ENCODE measurements at places on chromosomes 16 and 17. TPM values are rescaled to one million over a fixed set of nuclear protein-coding genes. Genes with fewer than 3 reads are reported as not detected.

The ITGAD gene
- 0.78 TPM for polyA plus RNA-seq

- DNase-seq = no peak
These were observed 73.7 kb upstream of the ZNF750 start for GRCh38 chr17:82913304-82914043.

The RASL10B gene
- polyA plus RNA-seq = 3.1 TPM

GRCh38 chr16:57797216-57797525 is 5.1 kb downstream of the KIFC3 start:
- no peak for DNase-seq

- DNase-seq = no peak
These were observed 1.1 kb downstream of the CHRNE start for GRCh38 chr17:4901648-4902344.

The SLC16A11 gene
- 0.33 TPM for polyA plus RNA-seq

The CIBAR2 gene
- polyA plus RNA-seq = not detected

Measured in forelimb muscle (tissue), 1 donor.